Esophagus (tissue), 2 donors: ENCODE measurements at places on chromosomes 5 and 9. TPM values are rescaled to one million over a fixed set of nuclear protein-coding genes. Genes with fewer than 3 reads are reported as not detected.

TRIM36 gene
- 0.37 TPM for polyA plus RNA-seq

STK32A gene
- 0.04 TPM for polyA plus RNA-seq

SH3TC2 gene
- polyA plus RNA-seq, result 1.4 TPM

CDKN2A gene
- 11.3 TPM for polyA plus RNA-seq

ELAVL2 gene
- polyA plus RNA-seq, result 0.02 TPM

EQTN gene
- not detected for polyA plus RNA-seq

MEIKIN gene
- polyA plus RNA-seq, result not detected

WDR5 gene
- polyA plus RNA-seq, result 21.1 TPM

PARP8 gene
- 4.5 TPM for polyA plus RNA-seq

FAM151B gene
- polyA plus RNA-seq, result 0.67 TPM

IL5 gene
- not detected for polyA plus RNA-seq

DMRT3 gene
- polyA plus RNA-seq, result 0.22 TPM

TLX3 gene
- not detected for polyA plus RNA-seq

FRMD3 gene
- polyA plus RNA-seq, result 0.26 TPM

TEK gene
- 1.3 TPM for polyA plus RNA-seq

CTSV gene
- polyA plus RNA-seq, result 137 TPM

ELOVL7 gene
- 2.8 TPM for polyA plus RNA-seq

ANKRD18B gene
- 1.6 TPM for polyA plus RNA-seq

NUTM2G gene
- polyA plus RNA-seq, result 0.06 TPM

S100Z gene
- 0.02 TPM for polyA plus RNA-seq

ANGPTL2 gene
- 1.9 TPM for polyA plus RNA-seq

LRRC70 gene
- 1.2 TPM for polyA plus RNA-seq

NEUROG1 gene
- polyA plus RNA-seq, result not detected

CORO2A gene
- 7.1 TPM for polyA plus RNA-seq

TAF11L10 gene
- polyA plus RNA-seq, result not detected

HK3 gene
- polyA plus RNA-seq, result 0.49 TPM

LHFPL2 gene
- 0.84 TPM for polyA plus RNA-seq

ACER2 gene
- polyA plus RNA-seq, result 0.39 TPM

OBP2A gene
- not detected for polyA plus RNA-seq

EIF4E1B gene
- polyA plus RNA-seq, result not detected

KIF20A gene
- polyA plus RNA-seq, result 8.8 TPM

RNF183 gene
- polyA plus RNA-seq, result 2.3 TPM

IL31RA gene
- 0.01 TPM for polyA plus RNA-seq
